ENCODE measurements at places on chromosomes 2 and 18.

DNA sequence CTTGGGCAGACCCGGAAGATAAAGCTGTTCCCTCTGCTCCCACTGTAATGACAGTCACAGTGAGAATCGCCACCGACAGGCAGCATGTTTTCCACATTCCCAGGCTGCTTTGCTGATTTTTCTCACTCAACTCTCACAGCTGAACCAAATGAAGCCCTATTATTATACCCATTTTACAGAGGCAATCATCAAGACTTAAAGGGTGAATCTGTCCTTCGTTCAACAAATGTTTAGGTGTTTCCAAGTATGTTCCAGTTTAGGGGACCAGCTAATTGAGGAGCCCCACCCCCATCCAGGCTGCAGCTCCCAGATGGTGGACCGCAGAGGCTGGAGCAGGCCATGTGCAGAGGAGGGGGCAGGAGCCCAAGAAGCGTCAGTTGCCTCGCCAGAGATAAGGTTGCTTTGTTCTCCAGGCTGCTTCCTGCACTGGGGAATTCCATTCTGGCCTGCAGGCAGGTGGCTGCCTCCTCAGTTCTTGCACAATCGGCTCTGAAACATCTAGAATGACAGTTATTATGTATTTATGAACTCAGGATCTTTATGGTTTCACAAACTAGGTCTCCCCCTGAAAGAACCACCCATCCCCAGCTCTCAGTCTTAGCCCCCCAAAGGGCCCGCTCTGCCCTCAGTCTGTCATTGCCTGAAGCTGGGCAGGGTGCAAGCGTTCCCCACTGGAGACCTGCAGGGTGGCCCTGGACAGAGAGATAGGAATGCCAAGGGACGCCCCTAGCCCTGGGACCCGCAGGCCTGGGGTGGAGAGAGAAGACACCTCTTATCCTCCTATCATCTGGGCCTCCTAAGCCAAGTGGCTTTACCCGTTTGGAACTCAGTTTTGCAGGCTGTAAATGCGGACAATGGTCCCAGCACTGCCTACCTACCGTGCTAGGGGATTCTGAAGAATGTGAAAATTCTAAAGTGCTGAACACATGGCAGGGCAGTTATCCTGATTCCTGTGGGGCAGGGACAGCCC, 49.1 kb upstream of the MYCN start:
- DNase-seq = no peak

DNA sequence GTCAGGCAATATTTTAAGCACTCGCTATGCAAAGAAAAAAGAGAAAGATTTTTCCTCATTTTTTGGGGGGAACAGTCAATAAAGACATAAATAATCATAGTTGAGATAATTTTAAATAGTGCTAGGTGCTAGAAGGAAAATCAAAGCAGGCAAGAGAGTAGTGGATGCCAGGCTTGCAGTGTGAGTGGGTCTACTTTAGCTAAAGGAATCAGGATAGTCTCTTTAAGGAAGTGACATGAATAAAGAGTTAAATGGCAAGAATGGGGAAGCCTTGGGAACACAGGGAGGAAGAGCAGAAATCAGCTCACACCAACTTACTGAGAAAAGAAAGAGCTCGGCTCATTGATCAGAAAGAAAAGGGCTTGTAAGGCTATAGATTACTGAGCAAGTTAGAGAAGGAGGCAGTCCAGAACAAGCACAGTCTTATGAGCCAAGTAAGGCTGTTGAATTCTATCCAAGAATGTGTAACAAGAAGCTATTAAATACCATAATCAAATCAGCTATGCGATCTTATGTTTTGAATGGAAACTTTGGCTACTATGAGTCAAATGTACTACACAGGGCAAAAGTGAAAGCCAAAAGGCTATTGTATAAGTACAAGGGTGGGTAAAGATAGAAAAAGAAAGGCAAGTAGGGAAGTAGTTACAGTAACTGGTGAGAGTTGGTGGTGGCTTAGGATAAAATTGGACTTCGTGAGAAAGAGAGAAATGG, 833.8 kb upstream of the PIK3C3 start:
- no peak for DNase-seq

DNA sequence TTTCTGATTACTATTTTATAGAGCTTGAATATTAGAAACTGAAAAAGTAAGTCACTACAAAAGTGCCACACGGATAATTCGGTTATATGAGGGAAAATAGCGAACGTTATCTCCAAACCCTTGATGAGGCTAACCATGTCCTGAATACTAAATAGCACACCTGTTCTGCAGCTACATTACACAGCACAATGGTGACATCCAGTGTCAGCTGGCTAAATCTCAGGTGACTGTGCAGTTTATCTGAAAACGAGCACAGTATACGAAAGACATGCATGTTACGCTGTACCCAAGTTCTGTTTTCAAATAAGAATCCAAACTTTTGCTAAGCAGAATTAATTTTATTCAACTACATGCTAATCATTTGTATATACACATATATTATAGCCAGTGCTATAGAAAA, 9.0 kb downstream of the CCDC68 start:
- no peak for DNase-seq

- DNase-seq = no peak
Observed at GRCh38 chr2:124039762-124040291, 14.7 kb downstream of the CNTNAP5 start.

- DNase-seq = no peak
Observed at GRCh38 chr2:208013285-208014178, 11.8 kb downstream of the PLEKHM3 start.

DNA sequence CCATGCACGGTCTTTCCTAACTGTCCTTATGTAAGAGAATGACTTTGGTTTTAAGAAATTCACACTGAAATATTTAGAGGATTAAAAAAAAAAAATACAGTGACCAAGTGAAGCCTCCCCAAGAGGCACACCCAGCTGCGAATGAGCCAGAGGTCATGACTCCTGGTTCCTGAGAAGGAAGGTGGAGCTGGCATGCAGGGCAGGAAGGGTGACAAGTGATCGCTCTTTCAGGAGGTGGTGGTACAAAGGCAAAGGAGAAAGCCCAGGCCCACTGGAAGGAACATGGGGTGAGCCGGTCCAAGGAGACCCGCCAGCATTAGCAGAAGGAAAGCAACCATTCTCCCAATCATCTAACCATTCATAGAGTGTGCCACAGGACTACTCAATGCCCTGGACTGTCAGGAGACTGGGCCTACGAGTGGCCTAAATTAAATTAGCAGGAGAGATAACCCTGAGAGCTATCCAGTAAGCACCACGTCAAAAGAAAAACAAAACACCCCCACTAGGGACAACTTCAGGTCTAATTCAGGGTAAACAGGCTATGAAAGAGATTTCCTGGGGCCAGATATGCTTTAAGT, 7.8 kb downstream of the INO80C start:
- DNase-seq = no peak

DNA sequence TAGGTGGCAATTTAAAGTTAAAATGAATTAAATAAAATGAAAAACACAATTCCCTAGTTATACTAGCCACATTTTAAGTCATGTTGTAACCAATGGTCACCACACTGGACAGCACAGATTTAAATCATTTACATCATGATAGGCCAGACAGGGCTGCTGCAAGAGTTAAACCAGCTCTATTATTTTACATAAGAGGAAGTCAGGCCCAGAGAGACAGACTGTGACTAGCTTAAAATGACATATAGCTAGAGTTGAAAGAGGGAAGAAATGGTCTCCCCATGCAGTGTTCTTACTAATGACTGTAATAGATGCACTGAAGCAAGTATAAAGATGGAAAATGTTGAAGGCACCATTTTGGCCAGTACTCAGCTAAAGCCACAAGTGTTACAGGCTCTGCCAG, 69.6 kb downstream of the SLC66A3 start:
- DNase-seq = no peak

DNA sequence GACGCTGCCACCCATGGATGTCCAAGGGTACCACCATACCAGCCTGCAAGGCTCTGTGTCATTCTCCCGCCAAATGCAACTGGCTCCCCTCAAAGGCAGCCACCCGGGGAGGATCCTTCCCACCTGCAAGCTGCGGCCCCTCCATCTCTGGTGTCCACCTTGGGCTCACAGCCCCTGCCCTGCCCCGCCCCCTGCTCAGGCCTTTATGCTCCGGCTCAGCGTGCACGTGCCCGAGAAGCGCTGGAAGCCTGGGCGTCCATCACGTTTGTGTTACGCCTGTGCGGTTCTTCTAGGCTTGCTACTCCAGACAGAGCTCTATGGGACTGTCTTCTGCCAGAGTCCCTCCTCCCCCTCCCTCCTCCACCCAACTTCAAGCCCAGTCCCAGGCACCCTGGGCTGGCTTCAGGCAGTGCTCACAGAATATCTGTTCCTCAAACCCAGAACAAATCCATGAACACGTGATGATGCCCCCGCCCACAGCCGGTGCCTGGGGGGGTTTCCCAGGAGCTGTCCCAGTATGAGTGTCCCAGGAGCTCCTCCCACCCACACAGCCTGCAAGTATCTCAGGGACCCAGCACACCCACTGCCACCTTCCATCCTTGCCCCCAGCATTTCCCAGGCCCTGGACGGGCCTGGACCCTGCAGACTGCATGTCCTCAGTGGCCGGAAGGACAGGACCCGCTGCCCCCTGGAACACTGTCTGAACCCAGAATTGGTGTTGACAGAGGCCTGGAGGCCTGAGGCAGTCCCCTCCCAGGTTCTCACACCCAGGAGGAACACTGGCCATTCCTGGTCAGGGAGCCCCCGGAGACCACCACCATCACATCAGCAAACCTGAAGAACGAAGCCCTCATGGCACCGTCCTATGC, 30.3 kb downstream of the KIF1A start:
- DNase-seq = no peak

GRCh38 chr2:45498661-45499550, 112.2 kb downstream of the SRBD1 start:
- DNase-seq = no peak

DNA sequence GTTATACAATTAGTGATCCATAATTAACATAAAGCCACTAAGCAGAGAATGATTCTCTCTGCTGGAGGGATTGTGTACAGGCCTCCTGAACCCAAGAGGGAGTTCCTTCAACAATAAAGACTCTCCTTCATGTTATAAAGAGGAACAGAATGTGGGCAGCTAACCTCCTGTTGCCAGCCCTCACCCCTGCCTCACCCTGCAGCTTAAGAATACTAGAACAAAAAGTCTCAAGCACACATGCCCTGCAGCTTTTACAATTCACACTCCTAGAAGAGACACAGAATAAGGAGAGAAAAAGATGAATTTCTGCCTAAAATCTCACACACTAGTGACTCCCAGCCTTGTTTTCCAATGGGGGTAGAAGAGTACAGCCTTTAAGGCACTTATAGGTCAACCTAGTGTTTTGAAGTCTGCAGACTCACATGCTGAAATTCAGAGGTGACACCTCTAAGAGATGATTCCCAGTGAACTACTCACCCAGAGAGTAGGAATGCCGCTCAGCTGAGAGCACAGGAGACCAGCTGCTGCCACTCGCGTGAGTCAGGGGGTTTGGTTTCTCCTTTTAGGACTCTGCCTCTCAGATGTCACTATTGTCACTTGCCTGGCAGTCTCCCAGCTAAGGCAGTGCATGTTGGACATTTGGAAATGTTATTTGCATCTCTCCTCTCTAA, 32.5 kb upstream of the IL1RL1 start:
- no peak for DNase-seq

- DNase-seq = no peak
Observed at GRCh38 chr2:187689372-187689771, 135.1 kb upstream of the TFPI start.

DNA sequence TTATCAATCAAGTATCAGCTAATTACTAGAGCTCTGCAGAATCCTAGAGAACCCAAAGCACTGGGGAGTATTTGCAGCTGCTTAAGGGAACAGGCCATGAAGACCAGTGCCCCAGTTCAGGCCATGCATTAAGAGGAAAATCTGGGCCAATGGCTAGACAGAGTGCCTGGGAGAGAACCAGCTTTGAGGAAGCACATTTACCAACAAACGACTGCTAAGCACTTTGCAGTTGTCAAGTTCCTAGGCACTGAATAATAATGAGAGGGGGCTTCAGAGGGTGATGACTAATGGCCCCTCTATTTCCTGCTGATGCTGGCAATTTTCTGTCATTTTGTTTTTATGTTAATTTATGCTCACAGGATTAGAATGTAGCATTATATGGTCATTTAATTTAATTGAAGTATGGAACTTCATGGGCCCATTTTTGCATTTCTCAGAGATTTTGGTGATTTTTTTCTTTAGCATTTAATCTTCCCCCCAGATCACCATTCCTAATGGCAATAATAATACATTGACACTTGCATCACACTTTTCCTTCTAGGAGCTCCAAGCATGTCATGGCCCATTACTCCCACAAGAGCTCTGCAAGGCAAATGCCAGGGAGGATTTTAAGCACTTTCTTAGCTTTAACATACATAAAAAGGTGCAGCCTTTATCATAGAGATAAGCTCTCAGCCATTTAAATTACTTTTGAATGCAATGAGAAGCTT, 147.7 kb upstream of the SPATS2L start:
- DNase-seq = no peak

- DNase-seq = no peak
Observed at GRCh38 chr18:78241535-78242253, 737.9 kb upstream of the SALL3 start.

DNA sequence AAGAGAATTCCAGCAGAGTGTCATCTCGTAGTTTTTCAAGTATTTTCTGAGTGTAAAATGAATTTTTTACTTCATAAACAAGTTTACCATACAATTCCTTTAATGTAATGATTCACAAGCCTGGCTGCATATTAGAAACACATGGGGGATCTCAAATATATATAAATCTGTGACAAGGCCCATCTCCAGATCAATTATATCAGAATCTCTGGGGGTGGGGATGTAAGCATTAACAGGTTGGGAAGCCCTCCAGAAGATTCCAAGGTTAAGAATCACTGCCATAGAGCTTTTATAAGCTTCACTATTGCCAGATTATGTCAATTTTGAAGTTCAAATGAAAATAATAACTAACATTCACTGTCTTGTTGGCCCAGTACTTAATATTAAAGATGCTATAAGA, 111.2 kb downstream of the BAZ2B start:
- DNase-seq = no peak

DNA sequence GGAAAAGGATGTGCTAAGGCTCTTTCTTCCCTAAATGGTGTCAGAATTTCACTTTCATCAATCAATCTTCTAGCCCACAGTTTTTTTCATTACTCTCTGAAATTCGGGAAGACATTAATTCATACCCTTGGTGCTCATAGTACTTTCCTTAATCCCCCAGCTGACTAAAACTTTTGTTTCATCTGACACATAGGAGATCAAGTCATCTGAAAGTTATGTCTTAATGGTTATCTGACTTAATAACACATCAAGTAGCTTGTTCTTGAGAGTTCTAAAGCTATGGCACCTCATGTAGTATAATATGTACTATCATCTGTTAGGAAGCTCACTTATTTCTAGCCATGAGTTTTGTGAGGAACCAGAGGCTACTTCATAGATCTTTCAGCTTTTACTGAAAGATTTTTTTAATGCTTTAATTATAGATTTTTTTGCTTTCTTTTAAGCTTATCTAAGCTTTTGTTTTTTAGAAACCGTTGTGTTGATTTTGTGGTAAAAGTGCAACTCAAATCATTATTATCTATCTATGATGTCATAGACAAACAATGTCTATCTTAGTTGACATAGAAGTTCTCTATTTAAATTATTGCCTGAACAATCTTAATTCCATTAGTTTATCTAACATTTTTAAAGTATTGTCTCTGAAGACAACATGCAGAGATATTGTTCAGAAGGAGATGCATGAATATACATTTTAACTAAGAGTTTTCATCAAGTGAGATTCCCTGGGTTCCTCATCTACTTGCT, 93.6 kb upstream of the UBXN4 start:
- DNase-seq = no peak

- DNase-seq = no peak
Observed at GRCh38 chr2:30234180-30234971, 3.0 kb downstream of the LBH start.

- DNase-seq = no peak
Observed at GRCh38 chr2:1140389-1141003, 189.8 kb downstream of the SNTG2 start.
